CD8-positive, alpha-beta T cell (primary cell): ENCODE measurements at places on chromosomes 2 and 18.

- no peak for DNase-seq
These were observed 30.5 kb upstream of the MAL start for GRCh38 chr2:94994914-94995552.

GRCh38 chr2:16321872-16322271, 343.8 kb downstream of the CYRIA start:
- DNase-seq = no peak

GRCh38 chr2:18238209-18238608, 322.2 kb downstream of the RDH14 start:
- no peak for DNase-seq

GRCh38 chr2:181972431-181973170, 13.1 kb upstream of the PPP1R1C start:
- DNase-seq = no peak

- DNase-seq = no peak
These were observed at the start of gene ITGB6 for GRCh38 chr2:160199683-160200389. Gene ITGB6 (minus strand): TSS chr2:160200272. CDS start chr2:160200063, 209 bp downstream.

GRCh38 chr2:19875280-19875679, 26.5 kb downstream of the TTC32 start:
- DNase-seq = no peak

GRCh38 chr18:9612215-9612830, 2.0 kb downstream of the PPP4R1 start:
- peak; percentile 55 for DNase-seq

GRCh38 chr2:240247241-240247867, 106.9 kb upstream of the OTOS start:
- DNase-seq = no peak

- no peak for DNase-seq
These were observed 132.3 kb upstream of the PELI1 start for GRCh38 chr2:64276417-64277095.

GRCh38 chr2:42032745-42033144, 15.1 kb upstream of the PKDCC start:
- DNase-seq = no peak
